ENCODE measurements at places on chromosomes 3 and 15. TPM values are rescaled to one million over a fixed set of nuclear protein-coding genes. Genes with fewer than 3 reads are reported as not detected.

HIGD2B gene
- not detected for total RNA-seq

MUC20 gene
- 1.1 TPM for total RNA-seq

C2CD4A gene
- total RNA-seq, result 0.34 TPM

- DNase-seq, result no peak
- no peak overlapping the region for H3K4me3 ChIP-seq
- H3K27ac ChIP-seq, result no peak overlapping the region
- H3K36me3 ChIP-seq, result no peaks in the 10 kb centered on the region
- H3K4me1 ChIP-seq, result peaks cover 11% of the 10 kb centered on the region
- no peaks in the 10 kb centered on the region for H3K27me3 ChIP-seq
These were observed 1149.1 kb downstream of the SI start for GRCh38 chr3:163929069-163929652.

- no peaks in the 10 kb centered on the region for H3K36me3 ChIP-seq
- peak; percentile 58 for DNase-seq
- H3K4me1 ChIP-seq, result peaks cover 15% of the 10 kb centered on the region
- H3K4me3 ChIP-seq, result no peak overlapping the region
- no peaks in the 10 kb centered on the region for H3K27me3 ChIP-seq
- H3K27ac ChIP-seq, result no peak overlapping the region
These were observed 298.3 kb downstream of the MEX3B start for GRCh38 chr15:81747482-81747881.

GRCh38 chr3:46974421-46975171 is 1.9 kb downstream of the CCDC12 start:
- no peak overlapping the region for H3K4me3 ChIP-seq
- H3K27me3 ChIP-seq, result no peaks in the 10 kb centered on the region
- H3K36me3 ChIP-seq, result no peaks in the 10 kb centered on the region
- DNase-seq, result no peak
- no peaks in the 10 kb centered on the region for H3K4me1 ChIP-seq

DNA sequence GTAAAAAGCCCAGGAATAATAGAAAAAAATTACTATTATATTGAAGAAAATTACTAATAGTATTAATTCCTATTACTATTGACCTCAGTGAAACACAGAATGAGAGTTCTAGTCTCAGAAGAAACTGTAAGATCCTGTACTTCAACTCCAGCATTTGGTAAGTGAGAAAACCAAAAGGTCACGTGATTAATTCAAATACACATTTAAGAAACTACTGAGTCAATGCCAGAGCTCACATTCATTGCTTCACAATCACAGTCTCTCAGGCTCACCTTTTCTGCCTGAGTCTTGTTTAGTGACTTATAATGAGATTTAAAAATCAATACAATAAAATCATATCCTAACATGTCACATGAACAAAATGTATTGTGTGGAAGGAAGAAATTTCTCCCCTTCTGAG is 556.1 kb downstream of the FGF12 start:
- H3K27ac ChIP-seq, result no peak overlapping the region
- H3K4me3 ChIP-seq, result no peak overlapping the region
- no peak for DNase-seq
- no peaks in the 10 kb centered on the region for H3K36me3 ChIP-seq
- H3K4me1 ChIP-seq, result no peaks in the 10 kb centered on the region

DNA sequence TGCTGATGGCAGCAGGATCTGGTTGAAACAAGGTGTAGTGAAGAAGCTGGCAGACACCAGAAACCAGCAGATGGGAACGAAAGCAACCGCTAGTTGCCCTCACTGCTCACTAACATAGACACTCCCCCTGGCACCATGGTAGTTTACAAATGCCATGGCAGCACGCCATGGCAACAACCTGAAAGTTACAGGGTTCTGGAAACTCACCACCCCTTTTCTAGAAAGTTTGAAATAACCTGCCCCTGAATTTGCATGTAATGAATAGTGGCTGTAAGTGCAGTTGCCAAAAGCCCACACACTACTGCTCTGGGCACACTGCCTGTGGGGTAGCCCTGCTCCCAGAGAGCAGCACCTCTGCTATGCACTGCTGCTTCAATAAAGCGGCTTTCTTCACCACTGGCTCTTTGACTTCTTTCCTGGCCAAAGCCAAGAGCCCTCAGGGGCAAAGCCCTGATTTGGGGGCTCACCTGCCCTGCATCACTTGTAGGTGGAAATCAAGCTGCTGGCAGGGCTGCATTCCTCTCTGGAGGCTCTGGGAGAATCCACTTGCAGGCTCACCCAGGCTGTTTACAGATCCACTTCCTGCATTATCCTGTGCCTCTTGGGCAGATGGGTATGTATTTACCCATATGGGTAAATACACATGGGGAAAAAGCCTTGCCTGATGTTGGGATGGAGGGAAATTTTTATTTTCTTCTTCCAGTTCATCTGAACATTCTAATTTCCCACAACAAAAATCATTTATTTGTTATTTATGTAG is 2.0 kb upstream of the GP9 start:
- DNase-seq, result no peak
- no peak overlapping the region for H3K27ac ChIP-seq
